Caco-2 (cell line): ENCODE measurements at places on chromosomes 7 and 10.
A peak's percentile ranks its signal among the peaks of the same experiment; 100 is the strongest.

DNA sequence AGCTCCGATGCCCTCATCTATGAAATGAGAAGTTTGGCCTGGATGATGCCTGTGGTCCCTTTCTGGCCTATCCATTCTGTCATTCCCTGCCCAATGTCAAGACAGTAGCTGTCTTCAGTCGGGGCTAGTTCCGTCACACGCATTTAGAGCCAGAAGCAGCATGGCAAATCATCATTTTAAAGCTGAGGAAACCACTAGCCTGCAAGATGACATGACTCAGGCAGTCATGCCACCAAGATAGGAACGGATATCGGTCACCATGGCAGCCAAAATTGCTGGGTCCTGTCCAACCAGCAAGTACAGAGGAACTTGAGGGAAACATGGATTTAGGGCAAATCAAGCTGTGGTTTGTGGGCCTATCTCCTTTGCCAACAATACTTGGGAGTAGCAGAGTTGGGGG lies 64.5 kb upstream of the MRLN start:
- H3K27ac ChIP-seq = no peak overlapping the region
- no peak overlapping the region for H3K4me3 ChIP-seq
- H3K4me1 ChIP-seq = no peaks in the 10 kb centered on the region
- no peak for DNase-seq
- no peaks in the 10 kb centered on the region for H3K27me3 ChIP-seq
- 0 out of 2 replicates have a peak, but pooled peaks cover 2% of the 10 kb centered on the region for H3K36me3 ChIP-seq

DNA sequence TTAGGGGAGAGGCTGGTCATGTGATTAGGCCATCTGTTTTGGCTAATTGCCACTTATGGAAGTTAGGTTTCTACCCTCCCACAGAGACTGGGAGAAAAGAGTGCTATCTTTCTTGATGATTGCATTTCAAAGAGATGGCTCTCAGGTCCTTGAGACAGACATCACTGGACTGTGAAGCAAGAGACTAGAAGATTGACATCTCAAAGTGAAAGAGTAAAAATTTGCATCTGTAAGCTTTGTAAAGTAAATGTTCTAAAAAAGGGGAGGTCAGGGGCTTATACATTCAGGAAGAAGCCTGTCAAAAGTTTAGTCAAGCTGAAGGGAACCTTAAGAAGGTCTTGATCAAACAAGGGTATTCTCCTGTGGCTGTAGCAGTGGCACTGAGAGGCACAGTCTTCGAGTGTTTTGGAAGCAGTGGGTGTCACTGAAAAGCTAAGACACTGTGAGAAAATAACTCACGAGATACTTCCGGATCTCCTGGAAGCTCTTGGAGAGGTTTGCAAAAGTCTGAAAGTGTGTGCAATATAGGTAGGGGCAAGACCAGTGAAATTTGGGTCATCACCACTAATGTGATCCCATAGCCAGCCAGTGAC lies 342.1 kb downstream of the PHF14 start:
- H3K27me3 ChIP-seq = no peaks in the 10 kb centered on the region
- no peaks in the 10 kb centered on the region for H3K4me1 ChIP-seq
- no peaks in the 10 kb centered on the region for H3K36me3 ChIP-seq
- no peak overlapping the region for H3K27ac ChIP-seq
- DNase-seq = no peak
- H3K4me3 ChIP-seq = no peak overlapping the region

DNA sequence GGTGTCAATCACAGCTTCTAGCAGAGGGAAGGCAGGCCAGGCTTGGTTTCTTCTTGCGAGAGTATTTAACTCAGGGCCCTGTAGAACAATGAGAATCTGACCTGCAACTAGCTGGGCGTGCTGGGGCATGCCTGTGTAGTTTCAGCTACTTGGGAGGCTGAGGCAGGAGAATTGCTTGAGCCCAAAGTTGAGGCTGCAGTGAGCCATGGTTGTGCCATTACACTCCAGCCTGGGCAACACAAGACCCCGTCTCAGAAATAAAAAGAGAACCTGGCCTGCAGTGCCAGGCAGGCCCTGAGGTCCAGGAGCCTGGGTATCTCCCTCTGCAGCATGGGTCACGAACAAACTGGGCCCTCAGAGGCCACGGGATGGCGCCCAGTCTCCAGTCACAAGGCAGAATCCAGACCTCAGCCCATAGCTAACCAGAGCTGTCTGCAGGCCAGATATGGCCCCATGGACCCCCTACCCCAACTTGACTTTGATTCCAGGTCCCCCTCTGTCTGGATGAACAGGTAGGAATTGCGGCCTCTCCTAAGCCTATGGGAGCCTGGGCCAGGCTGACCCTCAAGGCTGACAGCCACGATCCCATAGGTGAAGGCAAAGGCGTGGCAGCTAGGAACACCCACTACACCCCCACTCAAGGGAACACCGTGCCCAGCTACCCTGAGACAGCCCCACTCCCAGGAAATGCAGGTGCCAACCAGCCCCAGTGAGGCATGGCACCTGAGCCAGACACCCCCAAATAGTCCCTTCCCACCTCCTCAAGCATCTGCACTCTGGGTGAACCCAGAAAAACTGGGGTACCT lies 102.7 kb upstream of the TNRC18 start:
- peaks cover 20% of the 10 kb centered on the region for H3K4me1 ChIP-seq
- peak; percentile 79 for DNase-seq
- peak overlapping the region; percentile 93 for H3K27ac ChIP-seq
- H3K36me3 ChIP-seq = peaks cover 28% of the 10 kb centered on the region

DNA sequence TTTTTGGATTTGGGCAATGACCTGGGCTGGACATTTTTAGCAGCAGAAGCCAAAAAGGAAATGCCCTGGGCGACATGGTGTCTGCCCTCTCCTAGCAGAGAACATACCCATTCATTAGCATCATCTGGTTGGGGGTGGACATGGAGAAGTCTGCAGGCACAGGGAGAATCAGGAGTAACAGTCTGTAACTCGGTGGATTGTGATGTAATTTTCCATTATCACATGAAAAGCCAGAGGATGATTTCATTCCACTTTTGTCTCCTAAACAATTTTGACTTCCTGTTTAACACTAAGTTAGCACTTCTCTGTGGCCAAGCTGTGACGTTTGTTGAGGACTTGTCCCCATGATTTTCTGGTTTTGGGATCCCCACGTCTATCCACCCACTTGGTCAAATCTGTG lies 153.8 kb upstream of the HABP2 start:
- no peaks in the 10 kb centered on the region for H3K36me3 ChIP-seq
- no peaks in the 10 kb centered on the region for H3K27me3 ChIP-seq
- H3K27ac ChIP-seq = no peak overlapping the region
- no peak overlapping the region for H3K4me3 ChIP-seq
- no peak for DNase-seq

DNA sequence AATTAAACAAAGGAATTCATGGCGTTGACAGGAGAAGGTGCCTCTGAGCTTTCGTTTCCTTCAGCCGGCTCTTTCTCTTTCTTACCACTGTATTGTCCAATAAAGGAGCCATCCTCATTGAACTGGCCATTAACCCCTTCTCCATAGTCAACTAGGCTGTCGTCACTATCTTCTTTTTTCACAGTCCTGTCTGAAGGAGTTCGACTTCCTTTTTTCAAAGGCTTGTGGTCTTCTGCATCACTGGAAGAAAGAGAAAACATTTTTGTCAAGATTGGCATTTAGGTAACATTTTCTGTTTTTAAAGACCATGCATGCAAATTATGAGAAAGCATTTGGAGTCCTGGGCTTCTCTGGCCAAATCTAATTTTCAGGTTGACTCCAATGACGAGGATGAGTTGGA lies 19.7 kb upstream of the LAMB4 start:
- H3K27ac ChIP-seq = no peak overlapping the region
- H3K27me3 ChIP-seq = no peaks in the 10 kb centered on the region

- no peak overlapping the region for H3K4me3 ChIP-seq
- no peaks in the 10 kb centered on the region for H3K36me3 ChIP-seq
- no peak for DNase-seq
- no peaks in the 10 kb centered on the region for H3K4me1 ChIP-seq
Observed at GRCh38 chr7:111089822-111090426, 1.0 kb upstream of the LRRN3 start.

GRCh38 chr7:150648353-150649079 lies 16.3 kb upstream of the GIMAP6 start:
- no peak for DNase-seq
- no peaks in the 10 kb centered on the region for H3K4me1 ChIP-seq
- H3K36me3 ChIP-seq = no peaks in the 10 kb centered on the region

DNA sequence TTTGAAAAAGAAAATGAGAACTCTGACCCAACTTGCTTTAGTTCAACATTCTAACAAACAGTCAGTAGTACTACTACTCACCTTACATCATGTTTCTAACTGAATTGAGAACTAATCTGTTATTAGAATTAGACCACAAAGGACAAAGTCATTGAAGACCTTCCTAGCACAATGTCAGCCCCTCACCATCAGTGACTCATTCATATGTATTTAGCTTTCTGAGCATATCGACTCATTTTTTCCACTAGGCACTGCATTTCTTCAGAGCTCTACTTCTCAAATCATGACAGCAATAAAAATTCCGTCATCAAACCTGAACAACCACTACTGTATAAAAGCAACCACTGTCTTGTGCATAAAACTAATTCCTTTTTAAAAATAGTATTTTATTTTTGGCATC lies 4.4 kb upstream of the LRRN3 start:
- no peaks in the 10 kb centered on the region for H3K36me3 ChIP-seq
- H3K4me1 ChIP-seq = no peaks in the 10 kb centered on the region
- H3K27me3 ChIP-seq = no peaks in the 10 kb centered on the region
- no peak overlapping the region for H3K4me3 ChIP-seq
- no peak overlapping the region for H3K27ac ChIP-seq

DNA sequence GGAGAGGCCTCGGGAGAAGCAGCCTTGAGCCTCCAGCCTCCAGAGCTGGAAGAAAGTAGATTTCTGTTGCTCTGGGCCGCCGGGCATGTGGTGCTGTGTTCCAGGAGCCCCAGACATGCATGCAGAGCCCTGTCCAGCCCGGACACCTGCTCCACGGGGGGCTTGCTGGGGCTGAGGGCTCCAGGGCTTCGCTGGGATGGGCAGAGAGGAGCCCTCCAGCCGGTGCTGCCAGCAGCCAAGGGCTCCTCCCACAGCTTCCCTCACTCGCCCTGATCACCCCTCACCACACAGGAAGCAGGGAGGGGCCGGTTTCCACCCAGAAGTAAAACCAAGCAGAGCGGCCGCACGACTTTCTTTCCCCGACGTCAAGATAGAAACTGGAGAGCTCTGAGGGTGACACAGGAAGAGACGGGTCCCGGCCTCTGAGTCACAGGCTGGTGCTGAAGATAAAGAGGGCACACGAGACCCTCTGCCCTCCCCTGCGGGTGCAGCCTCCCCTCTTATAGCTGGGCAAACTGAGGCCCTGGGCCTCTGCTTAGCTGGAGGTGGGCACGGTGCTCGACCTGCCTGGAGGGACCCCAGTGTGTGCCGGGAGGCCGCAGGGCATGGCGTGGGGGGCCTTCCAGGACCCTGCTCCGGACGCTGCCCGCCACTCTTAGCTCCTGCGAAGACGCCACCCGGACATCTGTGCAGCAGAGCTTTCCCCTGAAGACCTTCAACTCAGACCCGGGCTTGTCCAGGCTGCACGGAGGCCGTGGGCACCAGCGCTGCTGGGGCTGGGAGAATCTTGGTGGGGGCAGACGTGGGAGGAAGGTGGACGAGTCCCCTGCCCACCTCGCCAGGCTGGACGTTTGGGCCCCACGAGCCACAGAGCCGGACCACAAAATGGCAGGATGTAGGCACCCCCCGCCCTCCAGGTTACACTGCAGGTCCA lies 31.1 kb downstream of the ADAP1 start:
- H3K36me3 ChIP-seq = peaks cover 1% of the 10 kb centered on the region
- H3K27me3 ChIP-seq = no peaks in the 10 kb centered on the region
- no peak overlapping the region for H3K4me3 ChIP-seq
- H3K27ac ChIP-seq = no peak overlapping the region
- peaks cover 11% of the 10 kb centered on the region; the same call in 1 of the 2 replicates for H3K4me1 ChIP-seq

DNA sequence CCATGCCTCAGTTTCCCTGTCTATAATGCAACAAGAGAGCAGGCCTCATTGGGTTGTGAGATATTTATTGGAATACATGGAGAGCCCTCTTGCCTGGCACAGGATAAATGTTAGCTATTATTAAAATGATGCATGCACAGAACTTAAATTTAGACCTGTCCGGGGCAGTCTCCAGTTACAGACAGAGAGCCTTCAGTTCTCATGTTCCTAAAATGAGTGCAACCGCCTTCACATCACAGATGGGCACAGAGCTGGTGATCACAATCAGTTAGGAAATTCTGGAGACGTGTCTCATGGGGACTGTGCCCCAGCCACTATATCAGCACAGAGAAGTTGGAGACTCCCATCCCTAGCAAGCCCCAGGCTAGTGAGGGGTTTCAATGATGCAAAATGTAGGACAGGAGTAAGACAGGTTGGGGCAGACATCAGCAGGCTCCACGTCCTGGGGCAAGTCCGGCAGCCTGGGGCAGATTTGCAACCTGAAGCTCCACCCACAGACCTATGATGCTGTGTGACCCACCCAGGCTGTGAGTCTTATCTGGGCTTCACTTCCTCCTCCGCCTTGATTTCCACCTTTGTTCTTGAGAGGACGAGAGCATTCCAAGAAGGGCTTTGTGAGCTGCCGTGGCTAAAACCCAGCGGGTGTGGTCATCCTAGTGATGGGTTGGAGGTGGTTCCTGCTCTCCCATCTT lies 49.4 kb downstream of the CXCL12 start:
- no peaks in the 10 kb centered on the region for H3K4me1 ChIP-seq
- DNase-seq = peak; percentile 25
- H3K4me3 ChIP-seq = no peak overlapping the region
